Bronchial epithelial cell (primary cell): ENCODE measurements at places on chromosomes 4 and X. TPM values are rescaled to one million over a fixed set of nuclear protein-coding genes. Genes with fewer than 3 reads are reported as not detected.

TEX13C gene
- not detected in 2 replicates for total RNA-seq

GRCh38 chr4:22500831-22501714 is 14.8 kb downstream of the ADGRA3 start:
- DNase-seq = peak; percentile 95

DNA sequence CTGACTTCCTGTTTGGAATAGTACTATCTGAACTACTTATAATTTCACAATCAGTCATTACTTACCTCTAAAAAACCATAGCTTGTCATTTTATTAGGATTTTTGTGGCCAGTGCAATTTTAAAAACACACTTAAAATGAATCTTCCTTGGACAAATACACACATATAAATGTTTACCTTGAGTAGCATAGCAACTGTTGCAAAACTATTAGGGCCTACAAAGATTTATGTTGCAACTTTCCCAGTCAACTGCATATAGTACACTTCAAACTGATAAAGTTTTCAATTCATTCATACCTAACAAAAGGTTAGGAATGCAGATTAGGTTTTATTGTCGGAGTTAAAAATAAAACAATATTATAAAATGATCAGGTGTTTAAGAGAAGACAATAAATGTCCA is 193.0 kb downstream of the PDGFC start:
- DNase-seq = peak; percentile 82

DNA sequence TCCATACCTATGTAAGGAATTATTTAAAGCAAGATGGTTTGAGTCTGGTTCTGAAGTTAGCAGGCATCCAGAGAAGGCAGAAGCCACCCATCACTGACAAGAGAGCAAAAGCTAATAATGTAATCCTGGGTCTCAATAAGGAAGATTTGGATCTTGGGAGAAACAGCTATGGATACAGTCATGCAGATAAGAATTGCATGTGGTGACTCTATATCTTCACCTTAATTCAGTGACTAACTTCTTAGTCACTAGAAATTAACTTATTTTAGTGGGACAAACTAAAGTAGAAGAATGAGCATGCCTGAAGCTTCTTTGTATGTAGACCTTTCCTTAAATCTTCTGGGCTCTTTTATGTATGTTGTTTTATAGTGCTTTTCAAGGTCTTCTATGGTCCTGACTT is 66.6 kb downstream of the ATP10D start:
- peak; percentile 75 for DNase-seq
